ENCODE measurements at places on chromosomes 6 and 20. TPM values are rescaled to one million over a fixed set of nuclear protein-coding genes. Genes with fewer than 3 reads are reported as not detected.
A peak's percentile ranks its signal among the peaks of the same experiment; 100 is the strongest.

DNA sequence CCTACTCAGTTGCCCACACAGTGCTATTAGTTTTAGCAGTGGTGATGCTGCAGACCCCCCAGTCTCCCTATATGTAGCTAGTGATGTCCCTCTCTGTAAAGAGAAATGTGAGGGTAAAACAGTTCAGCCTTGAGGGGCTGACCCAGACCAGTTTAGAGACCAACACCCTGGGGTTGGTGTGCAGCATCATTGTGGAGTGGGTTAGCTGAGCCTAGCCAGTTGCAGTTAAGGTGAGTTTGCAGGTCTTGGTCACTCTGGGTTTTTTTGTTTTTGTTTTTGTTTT, 401 bp upstream of the B3GALT4 start:
- peak; percentile 33 for DNase-seq

DNA sequence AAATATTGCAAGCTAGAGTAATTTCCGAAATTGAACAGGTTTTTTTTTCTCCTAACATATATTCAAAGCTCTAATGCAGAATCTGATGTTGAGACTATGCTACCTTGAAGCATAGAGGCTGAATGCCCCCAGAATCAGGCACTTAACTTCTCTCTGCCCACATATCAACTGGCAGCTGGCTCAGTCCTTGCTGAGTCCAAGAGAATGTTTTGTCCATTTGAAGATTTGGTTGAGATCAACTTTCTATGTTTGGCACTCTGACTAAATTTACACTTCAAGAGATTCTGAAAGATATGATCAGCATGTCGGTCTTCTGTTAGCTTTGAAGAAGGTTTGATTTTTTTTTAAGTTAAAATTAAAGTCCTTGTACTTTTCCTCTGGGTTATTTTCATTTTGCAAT, 1298.1 kb downstream of the EPHA7 start:
- DNase-seq, result no peak

GTSF1L gene
- not detected for total RNA-seq

- DNase-seq, result no peak
Measured at GRCh38 chr6:160224639-160225237, 33.9 kb downstream of the SLC22A2 start.

MYCT1 gene
- 4.5 TPM for total RNA-seq

DNA sequence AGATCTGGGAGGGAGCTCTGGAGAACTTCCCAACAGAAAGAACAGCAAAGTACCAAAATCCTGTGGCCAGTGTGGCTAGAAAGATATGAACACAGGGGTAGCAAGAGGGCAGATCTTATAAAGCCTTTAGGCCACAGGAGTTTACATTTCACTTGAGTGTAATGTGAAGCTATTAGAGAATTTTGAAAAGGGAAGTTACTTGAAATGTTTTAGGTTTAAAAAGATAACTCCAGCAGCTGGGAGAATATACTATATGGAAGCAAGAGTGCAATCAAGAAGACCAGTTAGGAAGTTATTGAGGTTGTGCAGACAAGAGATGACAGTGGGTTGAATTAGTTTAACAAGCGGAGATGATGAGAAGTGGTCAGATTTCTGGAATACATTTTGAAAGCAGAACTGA, 7.9 kb downstream of the SUPT3H start:
- DNase-seq, result no peak

B3GALT4 gene
- total RNA-seq, result 9.0 TPM

GRCh38 chr6:122589115-122589514, 21.1 kb upstream of the PKIB start:
- DNase-seq, result no peak

OR2H2 gene
- not detected for total RNA-seq

DNA sequence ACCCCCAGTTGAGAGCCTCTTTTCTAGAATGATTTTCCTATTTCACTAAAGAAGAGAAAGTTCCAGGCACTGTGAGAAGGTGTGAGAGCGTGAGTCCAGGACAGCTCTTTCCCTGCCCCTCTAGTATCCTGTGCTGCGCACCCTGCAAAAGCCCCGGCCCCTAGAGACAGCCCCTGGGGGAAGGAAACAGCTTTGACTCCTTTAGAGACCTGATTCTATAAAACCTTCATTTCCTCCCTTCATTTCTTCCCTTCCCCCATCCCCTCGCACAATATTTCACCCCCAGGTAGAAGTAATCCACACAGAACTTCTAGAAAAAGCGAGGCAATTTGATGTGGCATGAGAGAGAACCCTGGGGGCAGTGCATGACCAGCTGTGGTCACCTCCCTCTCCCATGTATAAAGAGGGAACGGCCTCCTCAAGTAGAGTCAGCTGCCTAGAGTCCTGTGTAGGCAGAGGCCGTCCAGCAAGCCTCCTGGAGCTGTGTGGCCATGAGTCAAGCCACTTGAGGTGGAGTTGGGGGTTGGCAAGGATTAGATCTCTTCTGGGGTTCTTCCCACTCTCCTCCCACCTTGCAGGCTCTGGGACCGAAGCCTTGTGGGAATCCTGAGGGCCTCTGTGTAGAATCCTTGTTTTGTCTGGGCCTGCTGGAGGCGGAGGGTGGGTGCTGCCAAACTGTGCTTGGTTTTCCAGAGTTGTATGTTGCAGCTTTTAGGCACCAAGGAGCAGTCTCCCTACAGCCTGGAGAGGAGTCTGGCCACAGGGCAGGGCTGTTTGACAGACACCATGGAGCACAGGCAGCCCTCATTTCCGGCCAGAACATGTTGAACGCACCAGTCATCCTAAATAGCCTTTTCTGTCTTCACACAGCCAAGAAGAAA, 41.7 kb downstream of the CHMP4B start:
- no peak for DNase-seq

- DNase-seq, result peak; percentile 16
Measured at GRCh38 chr6:145814035-145814500, 527 bp downstream of the FBXO30 start.

DNA sequence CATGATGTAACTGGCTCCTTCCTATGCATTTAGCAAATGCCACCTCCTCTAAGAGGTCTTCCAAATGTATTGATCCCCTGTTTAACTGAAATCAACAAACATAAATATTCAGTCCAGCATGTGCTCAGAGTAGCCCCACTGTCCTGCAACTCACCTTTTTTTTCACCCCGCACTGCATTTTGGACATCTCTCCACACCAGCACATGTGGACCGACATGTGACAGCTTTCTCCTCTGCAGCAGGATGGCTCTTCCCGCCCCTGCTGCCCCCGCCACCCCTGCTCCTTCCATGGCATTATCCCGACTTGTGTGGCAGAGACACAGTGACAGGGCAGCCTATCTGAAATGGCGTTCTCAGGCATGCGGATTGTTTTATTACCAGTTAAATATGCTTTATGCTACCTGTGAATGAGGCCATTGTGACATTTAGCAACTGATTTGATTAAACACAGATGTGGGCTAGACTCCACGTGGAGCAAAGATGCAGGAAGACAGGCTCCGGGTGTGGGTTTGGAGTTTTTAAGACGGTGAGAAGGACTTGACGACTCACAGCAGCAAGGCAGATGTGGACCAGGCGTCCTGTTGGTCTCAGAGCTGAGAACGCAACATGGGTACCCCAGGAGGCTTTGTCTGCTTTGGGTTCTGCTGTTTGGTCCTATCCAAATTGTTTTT, 161.2 kb downstream of the EYA2 start:
- no peak for DNase-seq

PRND gene
- total RNA-seq, result 2.0 TPM

MOG gene
- under 0.01 TPM for total RNA-seq

FOXC1 gene
- 4.1 TPM for total RNA-seq

CTCFL gene
- total RNA-seq, result not detected

All from frontal cortex (tissue), 4 donors.